ENCODE measurements at places on chromosomes 12 and 14.
A peak's percentile ranks its signal among the peaks of the same experiment; 100 is the strongest.

DNA sequence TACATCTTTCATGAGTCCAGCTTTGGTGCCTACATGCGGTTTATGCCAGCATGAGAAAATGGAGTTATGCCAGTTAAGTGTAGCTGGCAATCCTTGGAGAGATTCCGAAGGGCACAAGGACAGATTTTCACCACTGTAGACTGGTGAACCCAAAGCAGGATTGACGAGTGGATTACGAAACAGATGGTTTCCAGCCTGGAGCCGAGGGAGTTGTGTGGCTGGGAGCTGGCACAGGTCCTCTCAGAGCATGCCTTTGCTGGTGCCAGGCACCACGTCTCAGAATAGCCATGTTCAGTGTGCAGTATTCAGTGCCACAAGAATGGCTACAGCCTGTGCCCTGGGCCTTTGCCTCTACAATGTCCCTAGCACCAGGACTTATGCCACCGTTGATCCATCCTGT, 13.2 kb downstream of the KCNH3 start:
- no peak for DNase-seq

- no peak for DNase-seq
Observed at GRCh38 chr12:120353136-120353535, 15.8 kb downstream of the MSI1 start.

- DNase-seq = peak; percentile 99
Observed at GRCh38 chr12:62785941-62786559, 148.9 kb downstream of the PPM1H start.

DNA sequence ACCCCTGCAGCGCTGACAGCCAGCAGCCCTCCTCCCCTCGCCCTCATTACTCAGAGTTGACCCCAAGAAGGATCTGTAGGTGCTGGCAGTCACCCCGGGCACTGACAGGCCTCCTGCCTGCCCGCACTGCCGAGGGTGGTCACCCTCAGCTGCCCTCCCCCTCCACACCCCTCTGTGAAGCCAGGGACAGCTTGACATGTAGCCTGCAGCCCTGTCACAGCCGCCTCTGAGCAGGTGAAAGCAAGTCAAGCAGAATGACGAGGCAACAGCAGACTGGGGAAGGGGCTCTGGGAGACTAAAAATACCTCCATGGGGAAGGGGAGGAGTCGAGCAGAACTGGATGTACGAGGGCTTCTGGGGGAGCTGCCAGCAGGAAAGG, 178.1 kb downstream of the DPF3 start:
- DNase-seq = no peak

DNA sequence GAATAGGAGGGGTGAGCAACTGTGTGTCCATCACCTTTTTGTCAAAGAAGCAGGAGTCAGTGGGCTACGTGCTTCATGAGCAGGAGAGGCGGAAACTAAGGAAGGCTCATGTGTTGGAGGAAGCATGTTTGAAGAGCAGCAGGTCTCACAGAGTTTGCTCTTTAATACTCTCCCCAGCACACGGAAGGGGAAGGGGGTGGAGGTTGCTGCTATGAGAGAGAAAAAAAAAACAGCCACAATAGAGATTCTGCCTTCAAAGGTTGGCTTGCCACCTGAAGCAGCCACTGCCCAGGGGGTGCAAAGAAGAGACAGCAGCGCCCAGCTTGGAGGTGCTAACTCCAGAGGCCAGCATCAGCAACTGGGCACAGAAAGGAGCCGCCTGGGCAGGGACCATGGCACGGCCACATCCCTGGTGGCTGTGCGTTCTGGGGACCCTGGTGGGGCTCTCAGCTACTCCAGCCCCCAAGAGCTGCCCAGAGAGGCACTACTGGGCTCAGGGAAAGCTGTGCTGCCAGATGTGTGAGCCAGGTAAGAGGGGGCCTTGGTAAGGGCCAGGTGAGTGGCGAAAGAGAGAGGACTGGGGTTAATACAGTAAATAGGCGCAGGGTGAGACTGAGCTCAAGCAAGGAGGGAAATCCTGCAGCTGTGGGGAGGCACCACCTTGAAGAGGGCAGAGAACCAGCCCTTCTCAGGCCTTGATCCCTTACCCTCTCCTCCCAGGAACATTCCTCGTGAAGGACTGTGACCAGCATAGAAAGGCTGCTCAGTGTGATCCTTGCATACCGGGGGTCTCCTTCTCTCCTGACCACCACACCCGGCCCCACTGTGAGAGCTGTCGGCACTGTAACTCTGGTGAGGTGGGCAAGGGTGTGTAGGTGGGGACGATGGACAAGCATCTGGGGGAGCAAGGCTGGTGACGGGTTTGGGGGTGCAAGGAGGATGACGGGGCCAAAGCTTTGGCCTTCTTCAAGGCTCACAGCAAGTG, at the start of gene CD27:
Gene CD27 (plus strand): TSS at position 252 of the 985 bp plus-strand sequence. CDS start 141 bp downstream, at position 393.
- no peak for DNase-seq

DNA sequence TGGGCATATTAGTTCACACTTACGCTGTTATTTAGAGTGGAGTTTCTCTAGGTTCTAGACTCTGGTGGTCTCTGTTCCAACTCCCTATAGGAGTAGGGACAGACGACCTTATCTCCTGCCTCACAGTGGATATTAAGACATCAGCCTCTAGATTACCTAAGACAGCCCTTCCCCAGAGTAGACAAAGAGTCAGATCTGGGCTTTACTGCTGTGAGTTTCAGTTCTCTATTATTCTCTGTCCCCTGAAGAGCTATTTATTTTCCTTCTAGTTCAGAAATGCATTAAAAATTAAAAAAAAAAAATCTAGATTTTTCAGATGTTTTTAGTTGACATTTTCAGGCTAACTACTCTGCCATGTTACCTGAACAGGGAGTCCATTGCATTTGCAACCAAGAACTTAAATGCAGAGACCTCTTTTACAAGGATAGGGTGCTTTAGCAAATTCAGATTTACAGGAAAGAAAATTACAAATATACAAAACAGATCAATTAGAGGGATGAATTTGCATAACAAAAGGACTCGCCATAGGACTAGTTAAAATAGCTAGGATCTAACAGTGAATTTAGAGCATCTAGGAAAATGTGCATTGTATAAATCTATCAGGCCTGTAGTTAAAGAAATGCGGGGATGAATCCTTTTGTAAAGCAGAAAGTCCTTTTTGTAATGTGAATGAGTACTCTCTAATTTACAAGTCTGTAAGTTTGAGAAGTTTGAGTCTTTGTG, 381.4 kb downstream of the APAF1 start:
- DNase-seq = no peak

DNA sequence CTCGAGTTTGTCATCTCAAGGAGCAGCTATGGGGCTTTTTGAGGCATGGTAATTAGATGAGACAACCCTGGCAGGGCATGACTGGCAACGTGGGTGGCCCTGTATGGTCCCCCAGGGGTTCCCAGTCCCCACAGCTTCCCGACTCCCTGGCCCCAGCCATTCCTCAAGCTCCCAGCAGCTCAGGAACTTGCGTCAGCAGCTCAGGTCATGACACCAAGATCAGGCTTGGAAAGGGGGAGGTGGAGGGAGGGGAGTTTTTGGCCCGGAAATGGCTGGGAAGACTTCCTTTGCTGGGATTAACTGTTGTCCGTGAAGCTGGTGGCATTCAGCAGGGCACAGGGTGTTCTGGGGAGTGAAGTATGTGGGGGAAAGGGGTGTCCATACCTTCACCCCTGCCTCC, 10.4 kb upstream of the NRIP2 start:
- DNase-seq = peak; percentile 80

- DNase-seq = no peak
Observed at GRCh38 chr12:111864913-111865312, 22.9 kb downstream of the MAPKAPK5 start.

DNA sequence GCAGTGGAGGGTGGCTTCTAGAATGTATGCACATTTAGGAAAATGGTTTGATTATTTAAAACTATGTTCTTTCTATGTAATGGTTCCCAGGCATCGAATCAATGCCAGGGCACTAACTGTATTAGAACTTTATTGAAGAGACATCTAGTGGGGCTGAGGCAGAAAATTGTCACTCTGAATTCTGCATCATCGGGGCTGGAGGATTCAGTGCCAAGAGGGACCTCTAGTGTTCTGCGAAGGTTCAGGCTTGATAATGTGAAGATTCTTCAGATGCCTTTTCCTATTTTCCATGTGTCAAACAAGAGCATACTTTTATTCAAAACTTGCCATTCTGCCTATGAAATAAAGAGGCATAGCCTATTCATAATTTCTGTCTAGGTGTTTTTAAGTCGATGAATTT, 146.3 kb downstream of the CAND1 start:
- DNase-seq = peak; percentile 64

GRCh38 chr12:51917746-51918453, 10.6 kb downstream of the ACVRL1 start:
- no peak for DNase-seq
